ENCODE measurements at places on chromosomes 4 and X. TPM values are rescaled to one million over a fixed set of nuclear protein-coding genes. Genes with fewer than 3 reads are reported as not detected.

GRCh38 chr4:168972596-168972995 is 37.5 kb downstream of the CBR4 start:
- no peak overlapping the region for H3K4me3 ChIP-seq
- DNase-seq = no peak
- H3K27me3 ChIP-seq = no peaks in the 10 kb centered on the region

Gene IRS4
- total RNA-seq = 17.6 TPM

- H3K36me3 ChIP-seq = no peaks in the 10 kb centered on the region
- no peak overlapping the region for H3K4me3 ChIP-seq
- H3K27ac ChIP-seq = no peak overlapping the region
- no peaks in the 10 kb centered on the region for H3K27me3 ChIP-seq
Measured at GRCh38 chr4:172666711-172667368, 501.8 kb upstream of the GALNT7 start.

GRCh38 chr4:24674279-24674678 is 89.9 kb upstream of the DHX15 start:
- no peak overlapping the region for H3K4me3 ChIP-seq
- no peaks in the 10 kb centered on the region for H3K4me1 ChIP-seq
- no peaks in the 10 kb centered on the region for H3K27me3 ChIP-seq
- H3K36me3 ChIP-seq = no peaks in the 10 kb centered on the region
- no peak overlapping the region for H3K27ac ChIP-seq

GRCh38 chrX:113747274-113747973 is 836.5 kb upstream of the HTR2C start:
- no peaks in the 10 kb centered on the region for H3K27me3 ChIP-seq
- DNase-seq = no peak
- no peak overlapping the region for H3K4me3 ChIP-seq
- H3K36me3 ChIP-seq = no peaks in the 10 kb centered on the region

Gene RASGEF1B
- total RNA-seq = 18.3 TPM

Gene TMEM185A
- total RNA-seq = 10.1 TPM

- DNase-seq = no peak
- H3K4me3 ChIP-seq = no peak overlapping the region
- no peaks in the 10 kb centered on the region for H3K36me3 ChIP-seq
Measured at GRCh38 chrX:11185861-11186260, 74.7 kb downstream of the HCCS start.

- DNase-seq = no peak
- no peaks in the 10 kb centered on the region for H3K4me1 ChIP-seq
- no peaks in the 10 kb centered on the region for H3K27me3 ChIP-seq
- no peak overlapping the region for H3K4me3 ChIP-seq
- no peaks in the 10 kb centered on the region for H3K36me3 ChIP-seq
Measured at GRCh38 chr4:188934320-188934962, 795.2 kb downstream of the TRIML1 start.

GRCh38 chrX:103413705-103414387 is 37.5 kb downstream of the BEX3 start:
- no peaks in the 10 kb centered on the region for H3K4me1 ChIP-seq
- DNase-seq = no peak
- H3K27me3 ChIP-seq = no peaks in the 10 kb centered on the region
- H3K36me3 ChIP-seq = no peaks in the 10 kb centered on the region
- no peak overlapping the region for H3K27ac ChIP-seq

GRCh38 chr4:2805712-2806389 is 13.0 kb downstream of the SH3BP2 start:
- H3K4me3 ChIP-seq = no peak overlapping the region
- peaks cover 4% of the 10 kb centered on the region for H3K36me3 ChIP-seq
- DNase-seq = no peak
- no peaks in the 10 kb centered on the region for H3K27me3 ChIP-seq
- H3K4me1 ChIP-seq = peaks cover 8% of the 10 kb centered on the region
- H3K27ac ChIP-seq = no peak overlapping the region

DNA sequence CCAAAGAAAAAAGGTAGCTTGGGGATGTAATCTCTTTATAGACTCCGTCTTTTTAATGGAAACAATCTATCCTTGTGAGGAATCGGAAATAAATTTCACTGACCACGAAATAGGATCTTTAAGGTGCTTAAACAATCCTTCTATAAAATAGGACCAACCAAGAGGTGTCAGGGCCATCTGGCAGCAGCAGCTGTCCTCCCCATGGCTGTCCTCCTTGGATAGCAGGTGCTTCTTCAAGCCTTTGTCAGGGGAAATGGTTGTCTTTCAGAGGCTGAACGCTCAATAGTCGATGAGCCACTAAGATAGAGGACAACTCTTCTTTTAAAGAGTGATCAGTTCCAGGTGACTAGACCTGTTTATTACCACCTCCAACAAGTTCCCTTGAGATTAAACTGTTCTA is 231.0 kb downstream of the ADGRL3 start:
- no peaks in the 10 kb centered on the region for H3K27me3 ChIP-seq
- no peak overlapping the region for H3K27ac ChIP-seq
- no peaks in the 10 kb centered on the region for H3K4me1 ChIP-seq

DNA sequence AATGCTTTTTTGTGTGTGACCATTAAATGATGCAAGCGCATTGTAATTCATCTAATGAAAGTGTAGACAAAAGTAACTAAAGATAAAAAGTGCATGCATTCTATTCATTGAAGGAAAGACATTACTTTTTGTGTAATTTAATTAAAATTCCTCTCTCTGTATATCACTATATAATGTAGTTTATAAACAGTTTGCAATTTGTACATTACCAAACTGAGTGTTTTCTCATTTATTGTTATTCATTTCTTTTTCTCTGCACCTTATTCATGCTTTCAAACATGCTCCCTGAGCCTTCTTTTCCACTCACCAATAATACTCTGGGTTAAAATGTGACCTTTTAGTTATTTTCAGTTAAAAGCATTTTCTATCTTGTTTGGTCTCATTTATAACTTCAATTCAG is 713.7 kb upstream of the AADAT start:
- no peaks in the 10 kb centered on the region for H3K4me1 ChIP-seq
- H3K4me3 ChIP-seq = no peak overlapping the region
- no peak for DNase-seq
- H3K36me3 ChIP-seq = no peaks in the 10 kb centered on the region

Gene VSIG4
- total RNA-seq = 2.1 TPM

DNA sequence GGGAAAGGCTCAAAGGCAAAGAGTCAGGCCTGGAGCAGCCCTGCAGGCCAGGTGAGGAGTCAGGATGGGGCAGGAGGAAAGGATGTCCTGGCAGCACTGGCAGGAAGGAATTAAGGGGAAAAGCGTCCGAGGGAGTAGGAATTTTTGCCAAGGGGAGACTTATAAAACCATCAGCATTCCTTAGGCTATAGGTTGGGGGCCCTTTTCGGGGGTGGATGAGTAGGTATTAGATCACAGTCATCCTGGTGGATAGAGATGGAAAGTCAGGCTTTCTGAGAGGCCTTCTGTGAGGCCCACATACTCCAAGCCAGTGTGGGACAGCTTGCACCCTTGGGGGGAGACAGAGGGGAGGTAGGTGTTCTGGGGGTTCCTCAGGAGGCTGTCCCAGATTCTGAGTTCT is 12.3 kb downstream of the STARD8 start:
- H3K27ac ChIP-seq = no peak overlapping the region
- H3K36me3 ChIP-seq = no peaks in the 10 kb centered on the region
- no peak overlapping the region for H3K4me3 ChIP-seq
- no peaks in the 10 kb centered on the region for H3K4me1 ChIP-seq
- no peak for DNase-seq

DNA sequence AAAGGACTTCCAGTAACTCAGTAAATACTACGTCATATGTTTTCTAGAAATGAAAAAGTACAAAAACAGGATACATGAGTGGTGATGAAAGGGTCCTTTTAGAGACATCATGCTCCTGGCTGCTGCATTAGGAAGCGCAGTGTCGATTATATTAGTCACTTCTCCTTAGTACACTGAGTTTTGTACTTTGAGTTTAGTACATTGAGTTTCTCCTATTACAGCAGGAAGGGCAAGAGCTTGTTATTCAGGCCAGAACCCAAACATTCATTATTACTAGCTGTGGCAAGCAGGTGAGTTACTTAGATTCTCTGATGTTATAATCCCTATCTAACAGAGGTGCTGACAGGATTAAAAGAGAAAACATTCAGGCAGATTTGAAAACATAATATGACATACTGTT is 21.3 kb downstream of the RPGR start:
- H3K4me1 ChIP-seq = no peaks in the 10 kb centered on the region
- peaks cover 3% of the 10 kb centered on the region for H3K36me3 ChIP-seq
- no peak for DNase-seq
- H3K27me3 ChIP-seq = no peaks in the 10 kb centered on the region
- no peak overlapping the region for H3K4me3 ChIP-seq
- H3K27ac ChIP-seq = no peak overlapping the region
